Neural progenitor cell (in vitro differentiated cells): ENCODE measurements at places on chromosomes 2 and 18. TPM values are rescaled to one million over a fixed set of nuclear protein-coding genes. Genes with fewer than 3 reads are reported as not detected.
A peak's percentile ranks its signal among the peaks of the same experiment; 100 is the strongest.

The ACKR3 gene
- total RNA-seq = 0.71 and 1.6 TPM in 2 replicates

The SESTD1 gene
- 24.8 and 43.1 TPM in 2 replicates for total RNA-seq

- no peak overlapping the region for H3K27ac ChIP-seq
- H3K4me1 ChIP-seq = no peaks in the 10 kb centered on the region
- no peaks in the 10 kb centered on the region for H3K36me3 ChIP-seq
- H3K4me3 ChIP-seq = no peak overlapping the region
- no peaks in the 10 kb centered on the region for H3K27me3 ChIP-seq
- DNase-seq = no peak
Measured at GRCh38 chr2:56297671-56298070, 113.9 kb downstream of the CCDC85A start.

GRCh38 chr2:74694281-74694680, 40.2 kb downstream of the SEMA4F start:
- no peaks in the 10 kb centered on the region for H3K27me3 ChIP-seq
- no peak overlapping the region for H3K27ac ChIP-seq
- DNase-seq = no peak
- H3K4me1 ChIP-seq = no peaks in the 10 kb centered on the region
- H3K36me3 ChIP-seq = no peaks in the 10 kb centered on the region
- H3K4me3 ChIP-seq = no peak overlapping the region

GRCh38 chr2:181672255-181673008, 7.9 kb downstream of the NEUROD1 start:
- H3K27ac ChIP-seq = no peak overlapping the region
- no peak for DNase-seq
- H3K4me1 ChIP-seq = no peaks in the 10 kb centered on the region

- no peaks in the 10 kb centered on the region for H3K27me3 ChIP-seq
- H3K4me1 ChIP-seq = peaks cover 7% of the 10 kb centered on the region
- H3K36me3 ChIP-seq = no peaks in the 10 kb centered on the region
- peak; percentile 9 for DNase-seq
Measured at GRCh38 chr2:21443494-21444105, 319.8 kb downstream of the TDRD15 start.

- no peak overlapping the region for H3K4me3 ChIP-seq
- no peaks in the 10 kb centered on the region for H3K36me3 ChIP-seq
- no peak for DNase-seq
- H3K27ac ChIP-seq = no peak overlapping the region
- H3K27me3 ChIP-seq = no peaks in the 10 kb centered on the region
Measured at GRCh38 chr2:141517852-141518421, 612.9 kb downstream of the LRP1B start.

DNA sequence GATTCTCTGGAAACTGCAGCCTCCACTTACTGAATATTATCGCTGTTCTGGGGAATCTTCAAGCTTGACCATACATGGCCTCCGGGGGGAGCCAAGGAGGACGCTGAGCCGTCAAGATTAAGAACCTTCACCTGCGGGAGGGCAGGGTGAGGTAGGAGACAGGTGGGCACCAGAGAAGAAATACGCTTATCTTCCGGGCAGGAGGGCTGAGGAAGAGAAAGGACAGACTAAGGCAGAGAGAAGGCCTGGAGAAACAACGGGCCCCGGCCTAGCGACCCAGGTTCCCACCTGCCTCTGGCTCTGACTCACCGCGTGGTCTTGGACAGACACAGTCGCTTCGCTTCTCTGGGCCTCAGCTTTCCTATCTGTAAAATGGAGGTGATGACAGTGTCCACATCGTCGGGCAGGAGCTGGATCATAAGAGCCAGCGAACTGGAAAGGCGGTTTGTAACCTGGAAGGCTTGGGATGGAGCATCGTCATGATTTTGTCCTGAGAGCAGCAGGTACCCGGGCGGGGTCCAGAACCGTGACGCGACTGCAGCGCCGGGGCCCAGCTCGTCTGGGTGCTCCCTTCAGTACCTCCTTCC, 659 bp downstream of the ZNF142 start:
- no peaks in the 10 kb centered on the region for H3K27me3 ChIP-seq
- H3K36me3 ChIP-seq = peaks cover 4% of the 10 kb centered on the region
- peaks cover 3% of the 10 kb centered on the region for H3K4me1 ChIP-seq
- DNase-seq = peak; percentile 70
- H3K27ac ChIP-seq = peak overlapping the region; percentile 69
